ENCODE measurements at places on chromosomes 4 and X. TPM values are rescaled to one million over a fixed set of nuclear protein-coding genes. Genes with fewer than 3 reads are reported as not detected.

DNA sequence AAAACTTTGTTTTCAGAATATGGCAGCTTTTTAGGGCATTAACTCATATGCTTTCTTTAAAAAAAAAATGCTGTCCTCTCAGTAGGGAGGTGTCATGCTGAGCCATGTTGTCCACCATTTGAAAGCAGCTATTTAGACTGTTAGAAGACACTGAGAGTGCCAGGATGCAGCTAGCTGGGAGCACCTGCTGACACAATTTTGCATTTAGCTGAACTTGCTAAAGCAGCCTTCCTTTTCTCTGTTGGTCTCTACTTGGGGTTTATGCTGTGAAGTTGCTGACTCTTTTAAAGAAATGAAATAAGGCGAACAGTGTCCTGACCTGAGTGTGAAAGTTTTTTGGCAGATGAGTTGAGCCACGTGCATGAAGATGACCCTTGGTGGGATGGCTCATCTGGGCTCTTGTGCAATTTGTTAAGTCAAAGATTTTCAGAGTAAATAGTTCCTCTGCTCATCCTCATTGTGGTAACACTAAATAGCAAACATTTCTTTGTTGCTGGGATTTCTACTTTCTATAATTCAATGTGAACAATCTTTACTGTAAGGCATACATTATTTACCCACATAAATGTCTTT is 64.5 kb downstream of the CDS1 start:
- no peak for DNase-seq

DNA sequence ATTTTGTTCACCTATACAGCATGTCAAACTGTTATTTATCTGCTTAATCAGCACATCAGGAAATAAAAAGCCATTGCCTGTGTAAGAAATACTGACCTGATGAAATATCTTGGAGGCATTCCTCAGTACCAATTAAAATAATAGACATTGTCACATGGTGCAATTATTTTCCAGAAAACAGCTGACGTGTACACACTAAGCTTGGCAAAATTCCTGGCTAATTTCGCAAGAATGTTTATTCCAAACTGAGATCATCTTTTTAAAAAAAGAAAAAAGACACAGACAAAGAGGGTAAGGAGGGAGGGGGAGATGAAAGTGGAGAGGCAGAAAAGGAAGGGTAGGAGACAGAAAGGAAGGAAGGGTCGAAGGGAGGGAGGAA is 61.9 kb upstream of the NFKB1 start:
- DNase-seq = peak; percentile 27

GRCh38 chrX:155246748-155247147 is 17.5 kb downstream of the RAB39B start:
- DNase-seq = no peak

GRCh38 chr4:139978692-139979091 is 175.3 kb downstream of the MAML3 start:
- no peak for DNase-seq

GRCh38 chrX:130896026-130896425 is 7.0 kb downstream of the ENOX2 start:
- DNase-seq = no peak

DNA sequence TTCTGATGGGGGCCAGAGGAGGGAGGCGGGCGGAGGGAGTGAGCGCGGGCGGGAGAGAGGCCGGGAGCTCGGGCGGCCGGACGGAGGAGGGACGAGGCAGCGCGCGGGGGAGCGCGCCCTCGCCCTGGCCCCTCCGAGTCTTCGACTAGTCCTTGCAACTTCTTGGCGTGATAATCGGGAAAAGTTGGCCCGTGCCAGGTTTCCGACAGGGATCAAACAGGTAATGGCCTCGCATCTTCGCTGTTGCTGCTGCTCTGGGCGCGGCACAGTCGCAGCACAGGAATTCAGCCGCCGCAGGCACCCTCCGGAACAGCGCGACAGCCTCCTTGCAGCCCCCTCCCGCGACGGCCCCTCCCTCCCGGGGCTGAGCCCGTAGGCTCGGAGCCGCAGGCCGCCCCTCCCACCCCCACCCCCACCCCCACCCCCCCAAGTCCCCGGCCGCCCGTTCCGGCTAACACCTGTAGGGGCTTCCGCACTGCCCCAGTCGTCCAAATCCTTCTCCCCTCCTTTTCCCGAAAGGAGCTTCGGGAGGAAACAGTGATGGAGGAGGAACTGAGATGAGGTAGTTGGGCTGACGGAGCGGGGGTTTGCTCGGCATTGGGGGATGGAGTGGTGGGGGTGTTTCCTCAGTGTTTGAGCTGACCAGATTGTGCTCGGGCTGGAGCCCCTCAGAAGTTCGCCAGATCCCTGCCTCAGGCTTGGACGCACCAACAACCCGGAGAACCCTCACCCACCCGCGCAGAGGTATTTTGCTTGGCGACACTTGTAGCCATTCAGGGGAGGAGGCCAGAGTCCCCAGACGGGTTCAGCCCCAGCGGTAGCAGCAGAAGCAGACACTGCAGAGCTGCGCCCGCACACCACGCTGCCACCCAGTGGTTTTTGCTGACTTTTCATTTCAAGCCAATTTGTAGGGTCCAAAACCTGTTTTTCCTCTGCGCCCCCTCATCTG is at the start of gene FGF13:
FGF13 (minus strand) TSS at position 319 of the 949 bp plus-strand sequence. CDS start 714 bp downstream, outside the sequence.
- DNase-seq = no peak

- no peak for DNase-seq
These were observed 280.9 kb upstream of the PRKX start for GRCh38 chrX:3994315-3994714.

DNA sequence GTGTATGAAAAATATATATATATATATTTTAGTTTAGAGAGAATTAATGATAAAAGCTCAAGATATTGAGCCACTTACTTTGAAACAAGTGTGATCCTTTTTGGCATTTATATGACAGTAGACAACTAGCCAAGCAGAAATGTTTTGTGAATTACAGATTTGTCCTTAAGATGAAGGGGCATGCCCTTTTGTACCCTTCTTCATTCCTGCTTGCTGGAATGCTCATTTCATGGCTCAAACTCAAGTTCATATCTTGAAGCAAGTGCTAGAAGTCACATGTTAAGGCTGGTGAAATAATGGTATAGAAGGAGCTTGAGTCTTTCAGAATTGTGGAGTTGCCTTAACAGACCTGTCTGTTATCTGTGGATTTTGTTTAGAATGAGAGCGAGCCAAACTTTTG is 203.0 kb downstream of the BMPR1B start:
- DNase-seq = no peak

GRCh38 chr4:86033171-86033570 is 326.7 kb downstream of the MAPK10 start:
- no peak for DNase-seq

DNA sequence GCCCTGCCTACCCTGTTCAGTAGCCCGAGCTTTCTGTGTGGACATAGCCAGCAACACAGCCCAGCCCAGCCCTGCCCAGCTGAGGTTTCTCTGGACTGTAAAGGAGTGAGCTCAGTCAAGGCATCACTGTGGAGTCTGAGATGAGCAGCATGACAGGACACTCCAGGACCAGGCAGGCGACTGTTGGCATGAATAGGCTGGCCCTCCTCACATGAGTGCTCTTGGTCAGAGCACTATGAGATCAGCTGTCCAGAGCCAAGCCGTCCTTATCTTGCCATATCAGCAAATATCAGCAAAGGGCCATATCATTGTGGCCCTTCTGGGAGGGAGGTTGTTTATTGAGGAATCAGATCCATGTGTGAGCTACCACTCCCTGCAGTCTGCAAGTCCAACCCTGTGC is 30.9 kb downstream of the REELD1 start:
- DNase-seq = peak; percentile 29

DNA sequence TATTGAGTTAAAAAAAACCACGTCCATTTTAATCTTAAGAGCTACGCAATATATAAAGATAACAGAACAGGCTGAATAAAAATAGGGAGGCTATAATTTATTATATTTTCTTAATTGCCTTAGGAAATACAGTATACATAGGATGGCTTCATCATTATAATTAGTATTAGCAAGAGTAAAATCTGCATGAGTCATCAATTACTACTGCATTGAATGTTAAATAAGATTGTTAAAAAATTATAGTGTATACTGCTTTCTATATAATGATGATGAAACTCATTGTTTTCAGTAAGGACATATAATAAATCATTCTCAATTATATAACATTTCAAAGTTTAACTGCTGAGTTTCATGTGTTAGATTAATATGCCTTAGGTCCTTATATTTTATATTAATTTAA is 133.4 kb upstream of the GRID2 start:
- no peak for DNase-seq

DNA sequence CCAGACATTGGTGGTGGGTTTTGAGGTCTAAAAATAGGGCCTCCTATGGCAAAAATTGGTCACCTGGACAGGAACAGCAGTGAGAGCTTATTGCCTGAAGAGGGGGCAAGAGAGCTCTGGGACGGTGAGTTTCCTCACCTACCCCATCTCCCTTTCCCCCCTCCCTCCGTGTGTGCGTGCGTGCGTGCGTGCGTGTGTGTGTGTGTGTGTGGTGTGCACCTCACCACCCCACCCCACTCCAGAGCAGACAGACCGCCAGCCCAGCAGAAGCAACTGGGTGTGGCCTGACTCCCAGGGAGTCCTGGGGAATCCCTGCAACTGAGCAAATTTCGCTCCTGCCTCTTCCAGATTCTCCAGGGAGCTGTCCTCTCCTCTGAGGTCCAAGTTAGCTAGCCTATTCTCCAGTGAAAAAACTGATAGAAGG is 44.7 kb downstream of the PRPS1 start:
- peak; percentile 79 for DNase-seq

- no peak for DNase-seq
These were observed 59.3 kb downstream of the MSN start for GRCh38 chrX:65726715-65727114.

GRCh38 chrX:115204040-115204439 is 14.8 kb downstream of the RBMXL3 start:
- DNase-seq = no peak

CBR4 gene
- total RNA-seq = 28.6 TPM

CSN1S1 gene
- total RNA-seq = not detected

ATP8A1 gene
- 19.1 TPM for total RNA-seq

RAB33A gene
- 0.50 TPM for total RNA-seq

PNMA3 gene
- total RNA-seq = 0.21 TPM
